ENCODE measurements at places on chromosomes 3 and 15.
A peak's percentile ranks its signal among the peaks of the same experiment; 100 is the strongest.

DNA sequence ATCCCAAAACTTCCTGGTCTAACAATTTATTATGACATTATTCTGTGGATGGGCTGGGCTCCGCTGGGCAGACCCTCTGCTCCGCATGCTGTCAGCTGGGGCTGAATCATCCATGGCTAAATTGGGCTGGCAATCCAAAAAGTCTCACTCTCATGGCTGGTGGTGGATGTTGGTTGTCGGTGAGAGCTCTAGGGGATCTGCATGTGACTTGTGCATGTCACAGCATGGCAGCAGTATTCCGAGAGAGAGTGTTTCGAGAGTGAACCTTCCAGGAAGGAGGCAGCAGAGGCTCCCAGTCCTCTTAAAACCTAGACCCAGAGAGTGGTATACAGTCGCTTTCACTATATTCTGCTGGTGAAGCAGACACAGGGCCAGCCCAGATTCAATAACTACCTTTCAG, 9.9 kb downstream of the RARB start:
- DNase-seq: no peak

DNA sequence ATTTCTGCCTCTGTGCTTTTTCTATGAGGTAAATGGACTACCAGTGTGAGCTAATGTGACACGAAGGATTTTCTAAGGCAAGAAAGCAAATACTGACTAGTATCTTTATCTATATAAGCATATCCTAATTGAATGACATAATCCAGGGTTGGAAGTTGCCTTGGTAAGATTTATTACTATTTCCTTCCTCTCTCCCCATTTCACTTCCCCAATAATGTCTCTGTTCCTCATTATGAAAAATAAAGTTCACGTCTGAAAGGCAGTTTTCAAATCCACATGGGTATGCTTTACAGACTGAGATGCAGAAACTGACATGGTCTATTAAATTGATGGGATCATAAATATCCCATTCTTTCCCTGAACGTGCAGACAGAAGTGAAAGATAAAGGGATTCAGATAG, 86.0 kb downstream of the DTWD1 start:
- DNase-seq: no peak

- no peak for DNase-seq
Measured at GRCh38 chr15:39579487-39580116, 1.3 kb upstream of the THBS1 start.

DNA sequence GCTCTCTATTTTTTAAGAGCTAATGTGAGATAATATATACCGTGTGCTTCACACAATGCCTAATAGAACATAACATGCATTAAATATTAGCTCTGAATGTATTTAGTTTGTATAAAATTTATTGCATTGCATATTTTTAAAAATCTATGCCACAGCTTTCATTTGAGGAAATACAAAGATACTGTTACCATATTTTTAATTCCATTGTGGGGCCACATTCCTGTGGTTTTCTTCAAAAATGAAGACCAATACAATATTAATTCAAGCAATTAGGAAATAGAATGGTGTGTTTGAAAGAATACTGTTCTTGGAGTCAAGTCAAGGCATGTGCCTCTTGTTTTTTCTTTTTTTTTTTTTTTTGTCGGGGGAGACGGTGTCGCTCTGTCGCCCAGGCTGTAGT, 95.4 kb upstream of the CADPS start:
- no peak for DNase-seq

DNA sequence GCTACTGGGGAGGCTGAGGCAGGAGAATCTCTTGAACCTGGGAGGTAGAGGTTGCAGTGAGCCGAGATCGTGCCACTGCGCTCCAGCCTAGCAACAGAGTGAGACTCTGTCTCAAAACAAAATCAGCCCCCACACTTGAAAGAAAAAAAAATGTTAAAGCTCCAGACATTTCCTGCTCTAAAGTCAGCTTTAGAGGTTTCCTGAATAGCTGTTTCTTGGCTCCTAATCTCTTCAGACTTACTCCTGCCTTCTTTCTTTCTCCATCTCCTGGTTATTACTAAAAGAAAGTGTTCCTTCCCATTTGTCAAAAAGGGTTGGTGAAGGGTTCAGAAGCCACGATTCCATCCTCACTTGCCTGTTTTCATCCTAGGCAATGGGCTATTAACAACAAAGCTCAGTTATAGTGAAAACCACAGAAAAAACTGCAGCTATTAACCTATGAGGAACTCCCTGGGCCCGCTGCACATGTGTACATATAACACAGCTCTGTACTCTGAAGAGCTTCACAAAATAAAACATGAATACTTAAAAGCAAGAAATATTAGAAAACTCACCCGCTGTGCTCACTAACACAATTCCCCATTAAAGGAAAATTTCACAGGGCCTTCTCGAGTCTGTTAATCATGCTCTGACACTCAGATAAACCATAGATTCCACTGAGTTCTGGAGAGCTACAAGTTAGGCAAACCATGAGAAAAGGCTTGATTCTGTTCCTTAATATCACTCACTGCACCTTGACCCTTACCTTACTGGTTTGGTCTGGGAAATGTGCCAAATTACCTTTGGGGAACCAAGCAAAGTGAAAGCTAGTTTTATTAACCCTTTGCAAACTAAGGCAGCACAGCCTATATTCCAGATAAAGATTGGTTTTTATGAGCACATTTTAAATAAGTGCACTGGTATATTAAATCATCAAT, 89.9 kb upstream of the TSPAN3 start:
- DNase-seq: no peak

DNA sequence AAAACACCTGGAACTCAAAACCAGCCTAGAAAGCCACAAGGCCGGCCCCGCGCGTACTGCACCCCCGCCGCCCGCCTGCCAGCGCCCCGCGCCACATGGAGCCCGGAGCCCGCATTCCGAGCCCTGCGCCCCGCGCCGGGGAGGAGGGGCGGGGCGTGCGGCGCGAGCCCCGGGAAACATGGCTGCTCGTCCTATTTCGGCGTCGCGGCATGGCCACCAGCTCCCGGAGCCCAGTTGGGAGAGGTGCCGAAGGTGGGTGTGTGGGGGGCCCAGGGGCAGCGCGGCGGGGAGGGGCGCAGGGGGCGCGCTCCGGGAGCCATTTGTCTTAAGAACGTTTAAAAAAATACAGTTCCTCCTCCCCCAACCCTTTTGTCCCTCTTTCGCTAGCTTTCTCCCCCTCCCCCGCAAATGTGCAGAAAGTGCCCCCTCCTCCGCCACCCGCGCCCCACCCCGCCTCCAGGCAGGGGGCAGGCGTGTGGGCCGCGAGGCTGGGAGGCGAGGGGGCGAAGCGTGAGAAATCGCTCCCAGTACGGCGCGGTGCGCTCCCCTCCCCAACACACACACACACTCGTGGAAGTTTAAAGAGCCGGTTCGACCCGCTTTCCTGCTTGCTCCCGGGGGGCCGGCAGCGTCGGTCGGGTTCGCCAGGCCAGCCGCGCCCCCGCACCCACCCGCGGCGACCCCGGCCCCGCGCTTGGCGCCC, 2.5 kb downstream of the ANP32A start:
- peak; percentile 61 for DNase-seq

- no peak for DNase-seq
Measured at GRCh38 chr15:60259469-60259868, 138.3 kb downstream of the ANXA2 start.

DNA sequence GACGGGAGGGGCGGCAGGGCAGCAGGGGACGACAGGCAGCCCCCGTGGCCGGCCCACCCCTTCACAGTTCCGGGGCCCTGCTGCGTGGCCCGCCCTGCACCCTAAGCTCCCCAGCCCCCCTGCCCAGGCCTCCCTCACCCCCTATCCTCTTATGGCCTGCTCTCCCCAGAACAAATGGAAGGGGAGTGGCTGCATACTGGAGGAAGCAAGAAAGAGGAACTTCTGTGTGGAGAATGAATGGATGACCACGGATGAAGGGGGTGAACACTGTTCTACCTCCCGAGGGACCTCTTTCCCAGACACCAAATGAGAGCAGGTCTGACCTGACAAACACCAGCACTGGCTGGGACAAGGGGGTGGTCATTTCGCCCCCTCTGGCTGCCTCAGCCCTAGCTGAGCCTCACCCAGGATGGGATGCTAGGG, 25.0 kb downstream of the SEC61A1 start:
- DNase-seq: no peak

DNA sequence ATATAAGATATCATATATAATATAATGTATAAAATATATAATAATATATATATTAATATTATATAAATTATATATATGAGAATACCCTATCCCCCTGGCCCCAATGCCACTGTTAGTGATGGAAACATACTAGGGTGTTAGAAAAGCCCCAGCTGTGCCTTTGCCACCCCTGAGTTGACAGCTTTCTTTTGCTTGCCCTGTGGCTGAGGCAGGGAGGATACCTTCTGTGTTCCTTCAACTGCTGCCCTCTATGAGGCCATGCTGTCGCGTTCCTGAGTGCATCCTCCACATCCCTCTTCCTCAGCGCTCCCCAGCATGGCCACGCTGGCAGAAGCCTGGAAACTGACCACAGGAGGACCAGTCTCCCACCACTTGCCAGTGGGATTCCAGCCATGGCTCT, 26.3 kb downstream of the FAN1 start:
- no peak for DNase-seq

GRCh38 chr3:16103472-16103871, 71.0 kb upstream of the GALNT15 start:
- no peak for DNase-seq

GRCh38 chr3:124797426-124797945, 67.2 kb downstream of the UMPS start:
- DNase-seq: no peak

GRCh38 chr15:48622237-48622636, 23.3 kb downstream of the FBN1 start:
- DNase-seq: no peak

Measured in NCI-H1694 treated with DMSO at 0.1 percent for 48 hours (cell line).